ENCODE measurements at places on chromosomes 7 and 10. TPM values are rescaled to one million over a fixed set of nuclear protein-coding genes. Genes with fewer than 3 reads are reported as not detected.

VSTM2A gene
- 3.7 TPM for polyA plus RNA-seq

ZNF239 gene
- polyA plus RNA-seq = 16.3 TPM

LAMB4 gene
- polyA plus RNA-seq = 6.1 TPM

NPSR1 gene
- polyA plus RNA-seq = not detected

TWIST1 gene
- 7.0 TPM for polyA plus RNA-seq

SPDYE1 gene
- 0.53 TPM for polyA plus RNA-seq

ANKMY2 gene
- 35.4 TPM for polyA plus RNA-seq

RPEL1 gene
- 0.21 TPM for polyA plus RNA-seq

CPA4 gene
- polyA plus RNA-seq = 0.11 TPM

TYW1B gene
- polyA plus RNA-seq = 2.9 TPM

GPR15LG gene
- 0.78 TPM for polyA plus RNA-seq

MYH16 gene
- 0.06 TPM for polyA plus RNA-seq

PILRA gene
- 4.2 TPM for polyA plus RNA-seq

MMS19 gene
- 88.4 TPM for polyA plus RNA-seq

DENND2A gene
- polyA plus RNA-seq = 38.3 TPM

UPK3B gene
- 0.38 TPM for polyA plus RNA-seq

WNT8B gene
- polyA plus RNA-seq = 0.64 TPM

TMEM270 gene
- 0.08 TPM for polyA plus RNA-seq

MYL7 gene
- 0.38 TPM for polyA plus RNA-seq

- DNase-seq = peak; percentile 54
Measured at GRCh38 chr10:66931340-66931948, 5.6 kb downstream of the LRRTM3 start.

DNA sequence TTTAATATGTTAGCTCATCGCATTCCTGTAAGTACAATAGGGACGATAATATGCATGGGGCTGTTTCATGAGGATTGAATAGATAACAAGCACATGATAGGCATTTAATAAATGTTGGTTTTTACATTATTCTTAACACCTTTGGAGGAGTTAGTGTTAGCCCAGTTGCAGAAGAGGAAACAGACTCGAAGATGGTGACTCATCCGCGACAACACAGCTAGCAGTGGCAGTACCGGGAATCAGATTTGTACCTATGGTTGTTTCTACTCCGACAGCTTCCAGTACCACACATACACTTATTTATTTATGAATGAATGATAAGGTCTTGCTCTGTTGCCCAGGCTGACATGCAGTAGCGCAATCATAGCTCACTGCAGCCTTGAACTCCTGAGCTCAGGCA is 2.9 kb downstream of the LRMDA start:
- no peak for DNase-seq

DNA sequence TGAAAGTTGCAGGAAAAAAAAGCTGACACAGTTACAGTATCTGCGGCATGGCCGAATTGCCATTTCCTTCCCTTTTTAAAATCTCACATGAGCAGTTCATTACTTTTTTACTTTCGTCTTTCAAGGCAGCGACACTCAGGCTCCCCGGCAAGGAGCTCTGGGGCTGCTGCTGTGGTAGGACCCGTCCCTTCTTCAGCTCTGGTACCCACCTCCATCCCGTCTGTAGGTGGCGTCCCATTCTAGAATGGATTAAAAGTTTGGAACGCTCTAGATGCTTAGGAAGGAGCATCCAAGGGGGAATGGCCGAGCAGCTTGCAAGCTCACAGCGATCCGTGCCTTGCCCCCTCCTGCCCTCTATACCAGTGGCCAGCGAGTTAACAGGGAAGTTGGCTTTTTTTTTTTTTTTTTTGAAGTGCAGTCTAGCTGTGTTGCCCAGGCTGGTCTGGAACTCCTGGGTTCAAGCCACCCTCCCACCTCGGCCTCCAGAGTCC is 22.8 kb upstream of the TTYH3 start:
- DNase-seq = no peak

DNA sequence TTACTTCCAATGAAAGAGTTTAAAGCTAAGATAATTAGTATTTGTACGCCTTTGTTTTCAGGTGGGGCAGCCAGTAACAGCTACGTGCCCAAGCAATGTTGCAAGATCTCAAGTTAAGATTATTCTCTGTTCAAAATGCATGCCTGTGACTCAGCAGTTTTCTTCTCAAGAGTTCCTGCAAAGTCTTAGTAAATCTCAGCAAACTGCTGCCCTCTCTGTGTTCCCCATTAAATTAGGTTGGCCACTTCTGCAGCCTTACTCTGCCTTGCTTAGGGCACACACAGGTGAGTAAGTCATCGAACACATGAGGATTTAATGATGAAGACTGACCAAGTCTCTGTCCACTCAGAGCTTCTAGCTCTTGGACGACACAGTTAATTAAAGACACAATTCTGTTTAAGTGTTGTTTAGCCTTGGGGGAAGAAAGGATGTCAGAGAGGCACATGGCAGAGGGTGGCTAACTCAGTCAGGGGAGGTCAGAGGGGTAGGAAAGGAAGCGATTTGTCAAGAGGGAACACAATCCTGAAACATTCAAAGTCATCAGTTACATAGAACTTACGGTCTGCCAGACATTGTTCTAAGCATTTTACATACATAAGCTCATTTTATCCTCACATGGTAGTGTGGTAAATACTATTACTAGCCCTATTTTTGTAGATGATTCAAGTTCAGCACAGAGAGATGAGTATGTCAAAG is 20.2 kb upstream of the SLC35G1 start:
- DNase-seq = no peak

DNA sequence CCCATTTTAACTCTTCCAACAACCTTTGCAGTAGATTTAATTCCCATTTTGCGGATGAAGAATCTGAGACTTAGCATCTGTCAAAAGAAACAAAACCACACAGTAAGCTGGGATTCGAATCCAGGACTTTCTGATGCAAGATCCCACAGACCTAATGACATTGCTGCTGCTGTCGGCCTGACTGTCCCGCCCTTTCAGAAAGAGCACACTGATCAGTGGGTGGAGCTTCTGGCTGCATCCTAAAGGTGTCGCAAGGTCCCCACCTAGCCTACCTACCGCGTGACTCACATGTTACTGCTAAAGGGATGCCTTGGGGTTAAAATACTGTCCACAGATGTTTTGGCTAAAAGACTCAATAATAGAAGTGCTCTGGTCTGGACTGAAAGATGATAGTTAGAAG is 134.7 kb downstream of the EMX2 start:
- no peak for DNase-seq

- no peak for DNase-seq
Measured at GRCh38 chr10:31758495-31758894, 170.1 kb downstream of the ARHGAP12 start.

DNA sequence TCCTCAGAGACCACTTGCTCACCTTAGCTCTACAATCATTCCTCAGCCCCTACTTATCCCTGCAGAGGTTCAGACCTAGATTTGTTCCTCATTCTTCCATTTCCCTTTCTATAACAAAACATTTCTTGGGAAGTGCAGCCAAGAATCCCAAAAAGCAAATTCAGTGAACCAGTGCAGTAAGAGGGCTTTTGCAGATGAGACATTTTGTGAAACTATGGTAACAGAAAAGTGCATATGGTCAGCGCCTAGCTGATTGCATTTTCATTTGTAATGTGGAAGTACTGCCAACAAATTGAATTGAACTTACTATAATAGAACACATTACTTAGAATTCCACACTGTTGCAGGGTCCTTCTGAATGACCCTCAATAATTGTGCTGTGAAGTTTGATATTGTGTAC is 18.6 kb downstream of the AGMO start:
- no peak for DNase-seq

DNA sequence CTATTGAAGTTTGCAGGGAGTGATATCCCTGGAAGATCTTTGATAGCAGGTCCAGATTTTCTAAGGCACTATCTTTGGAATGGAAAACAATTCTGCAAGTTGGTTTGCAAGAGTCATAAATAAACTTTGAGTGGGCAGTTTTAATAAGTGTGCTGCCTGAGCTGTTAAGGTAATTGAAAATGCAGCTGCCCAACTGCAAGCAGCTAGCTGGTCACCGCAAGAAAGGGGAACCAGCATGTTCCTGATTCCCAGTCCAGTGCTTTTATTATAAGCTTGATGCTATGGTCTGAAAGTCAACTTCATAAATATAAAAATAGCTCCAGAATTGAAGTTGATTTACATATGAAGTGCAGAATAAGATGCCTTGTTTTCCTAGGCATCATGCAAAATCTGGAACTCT is 308.4 kb downstream of the ZNF248 start:
- DNase-seq = no peak

DNA sequence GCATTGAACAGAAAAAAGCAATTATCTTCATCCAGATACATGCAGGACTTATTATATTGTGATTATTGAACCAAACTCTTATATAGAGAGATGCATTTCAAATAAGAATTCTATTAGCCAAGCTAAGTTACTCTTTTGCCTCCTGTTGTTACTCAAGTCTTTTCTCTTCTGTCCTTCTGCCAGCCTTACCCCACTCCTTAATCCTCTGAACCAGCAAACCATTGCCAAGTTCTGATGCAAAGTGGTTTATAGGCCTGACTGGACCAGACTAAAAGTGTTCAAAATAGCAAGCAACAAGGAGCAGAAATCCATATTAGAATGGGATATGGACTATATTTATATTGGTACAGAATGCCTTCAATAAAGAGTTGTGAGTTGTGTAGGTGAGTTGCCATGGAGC is 2.2 kb upstream of the SLC26A4 start:
- DNase-seq = no peak

GRCh38 chr10:122646511-122647382 is 52.9 kb downstream of the C10orf120 start:
- DNase-seq = no peak

DNA sequence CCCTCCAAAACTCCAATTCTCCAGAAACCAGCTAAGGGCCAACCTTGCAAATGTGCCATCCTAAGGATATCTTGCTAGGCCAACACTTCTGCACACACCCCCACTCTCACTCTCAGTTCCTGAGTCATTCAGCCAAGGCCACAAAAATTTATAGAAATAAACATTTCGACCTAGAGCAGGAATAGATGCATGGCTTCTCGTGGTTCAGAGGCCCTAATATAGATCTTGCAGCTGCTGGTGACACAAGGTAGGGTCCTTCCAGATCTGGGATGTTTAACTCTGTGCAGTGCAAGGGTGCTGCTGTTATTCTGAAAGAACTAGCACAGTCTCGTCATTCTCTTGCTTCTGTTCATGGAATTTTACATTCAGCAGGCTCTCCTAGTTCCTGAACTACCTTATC is 369.3 kb downstream of the CALN1 start:
- no peak for DNase-seq

GRCh38 chr7:68133045-68133444 is 1136.4 kb downstream of the TYW1 start:
- no peak for DNase-seq

- DNase-seq = no peak
Measured at GRCh38 chr7:94666879-94667587, 11.1 kb upstream of the SGCE start.

DNA sequence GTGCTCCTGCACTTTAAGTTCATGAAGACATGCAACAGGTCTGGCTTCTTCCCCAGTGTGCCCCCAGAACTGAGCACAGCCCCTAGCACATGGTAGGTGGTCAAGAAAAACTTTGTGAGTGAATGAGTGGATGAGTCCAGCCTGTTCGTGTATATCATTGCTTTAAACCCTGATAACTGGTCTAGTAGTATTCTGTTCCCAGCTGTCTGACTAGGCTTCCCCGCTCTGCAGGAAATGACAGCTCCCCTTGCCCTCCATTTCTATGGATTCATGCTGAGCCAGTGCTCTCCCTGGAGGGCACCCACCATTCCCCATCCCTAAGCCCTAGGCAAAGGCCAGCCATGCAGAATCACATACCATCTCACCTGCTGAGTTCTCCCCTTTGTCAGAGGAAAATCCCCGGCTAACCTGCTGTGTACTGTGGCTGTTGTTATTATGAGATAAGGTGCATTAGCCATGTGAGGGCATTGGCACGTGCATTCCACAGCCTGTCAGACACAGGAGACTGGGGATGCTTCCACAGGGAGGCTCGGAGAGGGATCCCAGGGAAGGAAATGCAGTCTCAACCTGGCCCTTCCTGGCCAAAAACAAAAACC is 698.9 kb downstream of the GRID1 start:
- DNase-seq = no peak

GRCh38 chr10:65291286-65291685 is 1634.5 kb upstream of the LRRTM3 start:
- DNase-seq = no peak

DNA sequence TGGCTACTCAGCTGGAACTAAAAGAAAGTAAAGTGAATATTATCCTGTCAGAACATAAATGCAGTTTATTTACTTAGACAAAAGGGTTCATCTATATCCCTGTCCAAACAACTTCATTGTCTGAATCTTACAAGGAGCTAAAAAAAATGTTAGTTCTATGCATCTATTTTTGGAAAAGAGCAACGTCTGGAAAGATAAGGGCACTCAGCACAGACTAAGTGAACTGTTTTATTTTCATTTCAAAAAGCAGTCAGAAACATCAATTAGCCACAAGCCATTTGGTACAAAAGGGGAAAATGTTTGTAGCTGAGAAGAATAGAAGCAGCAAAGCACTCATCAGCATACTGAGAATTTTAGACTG is 245.5 kb downstream of the FOXP2 start:
- DNase-seq = no peak

DNA sequence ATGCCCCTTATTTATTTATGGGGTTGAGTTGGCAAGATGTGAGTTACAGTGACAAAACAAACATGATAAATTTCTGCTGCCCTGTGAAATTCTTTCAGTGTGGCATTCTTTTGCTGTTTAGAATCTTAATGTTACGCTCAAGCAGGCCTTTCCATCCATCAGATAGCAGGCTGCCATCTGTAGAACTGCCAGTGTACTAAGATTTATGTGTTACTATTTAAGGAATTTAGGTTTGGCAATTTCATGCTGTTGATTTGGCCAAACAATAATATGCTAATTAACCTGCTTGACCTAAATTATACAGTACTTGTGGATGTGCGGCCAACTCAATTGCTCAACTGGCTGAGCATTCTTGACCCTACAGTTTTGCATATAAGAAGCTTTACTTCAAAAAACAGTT is 477.7 kb upstream of the TPK1 start:
- DNase-seq = peak; percentile 33

DNA sequence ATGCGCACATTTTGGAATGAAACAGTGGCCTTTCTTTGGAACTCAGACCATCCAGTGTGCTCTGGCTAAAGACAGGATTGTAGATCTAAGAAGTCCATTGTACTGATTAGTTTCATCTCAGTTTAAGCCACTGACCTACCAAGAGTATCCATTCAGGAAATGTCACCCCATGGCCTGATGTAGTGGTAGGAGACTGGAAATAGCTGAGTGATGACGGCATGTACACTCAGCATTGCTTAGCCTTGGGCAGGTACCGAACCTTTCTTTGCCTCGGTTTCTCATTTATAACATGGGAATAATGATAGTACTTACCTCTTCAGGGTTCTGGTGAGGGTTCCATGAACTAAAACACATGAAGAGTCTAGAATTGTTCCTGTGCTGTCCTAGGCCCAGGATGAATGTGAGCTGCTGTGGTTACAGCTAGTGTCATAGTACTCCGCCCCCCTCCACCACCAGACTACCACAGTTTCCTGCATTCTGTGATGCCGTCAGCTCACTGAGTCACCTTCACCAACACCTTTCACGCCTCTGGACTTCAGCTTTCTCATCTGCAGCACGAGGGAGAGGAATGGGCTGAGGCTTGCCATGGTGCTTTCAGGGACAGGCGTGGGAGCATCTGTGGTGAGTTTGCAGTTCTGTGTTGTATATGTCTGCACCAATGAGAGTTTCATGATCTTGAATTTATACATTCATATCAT is 484.0 kb upstream of the GALNT17 start:
- no peak for DNase-seq

- no peak for DNase-seq
Measured at GRCh38 chr10:121460733-121461132, 137.5 kb downstream of the FGFR2 start.

- DNase-seq = no peak
Measured at GRCh38 chr7:21054427-21055112, 267.9 kb upstream of the SP8 start.
